T-cell (primary cell): ENCODE measurements at places on chromosomes 1 and 21.

DNA sequence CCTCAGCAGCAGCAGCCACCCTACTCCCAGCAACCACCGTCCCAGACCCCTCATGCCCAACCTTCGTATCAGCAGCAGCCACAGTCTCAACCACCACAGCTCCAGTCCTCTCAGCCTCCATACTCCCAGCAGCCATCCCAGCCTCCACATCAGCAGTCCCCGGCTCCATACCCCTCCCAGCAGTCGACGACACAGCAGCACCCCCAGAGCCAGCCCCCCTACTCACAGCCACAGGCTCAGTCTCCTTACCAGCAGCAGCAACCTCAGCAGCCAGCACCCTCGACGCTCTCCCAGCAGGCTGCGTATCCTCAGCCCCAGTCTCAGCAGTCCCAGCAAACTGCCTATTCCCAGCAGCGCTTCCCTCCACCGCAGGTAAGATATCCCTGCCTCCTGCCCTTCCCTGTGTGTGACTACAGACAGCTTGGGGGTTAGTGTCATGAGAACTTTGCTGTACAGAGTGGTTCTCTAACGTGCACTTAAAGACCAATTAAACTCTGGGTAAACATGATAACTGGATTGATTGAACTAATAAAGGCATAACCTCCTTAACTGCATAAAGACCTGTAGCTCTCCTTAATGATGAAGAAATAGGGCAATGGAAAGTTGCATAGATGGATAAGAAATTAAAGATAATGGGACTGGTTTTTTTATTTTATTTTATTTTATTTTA, 35.6 kb downstream of the ARID1A start:
- DNase-seq, result no peak

GRCh38 chr1:42430286-42431135, 25.3 kb downstream of the ZMYND12 start:
- no peak for DNase-seq

DNA sequence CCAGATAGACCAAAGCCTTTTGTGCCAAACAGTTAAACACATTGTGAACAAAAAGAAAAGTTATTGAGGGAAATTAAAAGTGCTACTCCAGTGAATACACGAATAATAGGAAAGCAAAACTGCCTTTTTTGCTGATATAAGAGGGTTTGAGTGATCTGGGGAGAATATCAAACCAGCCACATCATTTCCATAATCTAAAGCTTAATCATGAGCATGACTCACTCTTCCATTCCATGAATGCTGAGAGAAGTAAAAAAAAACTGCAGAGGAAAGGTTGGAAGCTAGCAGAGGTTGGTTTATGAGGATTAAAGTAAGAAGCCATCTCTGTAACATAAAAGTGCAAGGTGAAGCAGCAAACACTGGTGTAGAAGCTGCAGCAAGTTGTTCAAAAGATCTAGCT, 350.6 kb upstream of the NCAM2 start:
- no peak for DNase-seq

- DNase-seq, result no peak
Observed at GRCh38 chr1:9909234-9910046, 629 bp downstream of the CTNNBIP1 start.

GRCh38 chr1:192147696-192148095, 10.6 kb upstream of the RGS18 start:
- DNase-seq, result no peak

DNA sequence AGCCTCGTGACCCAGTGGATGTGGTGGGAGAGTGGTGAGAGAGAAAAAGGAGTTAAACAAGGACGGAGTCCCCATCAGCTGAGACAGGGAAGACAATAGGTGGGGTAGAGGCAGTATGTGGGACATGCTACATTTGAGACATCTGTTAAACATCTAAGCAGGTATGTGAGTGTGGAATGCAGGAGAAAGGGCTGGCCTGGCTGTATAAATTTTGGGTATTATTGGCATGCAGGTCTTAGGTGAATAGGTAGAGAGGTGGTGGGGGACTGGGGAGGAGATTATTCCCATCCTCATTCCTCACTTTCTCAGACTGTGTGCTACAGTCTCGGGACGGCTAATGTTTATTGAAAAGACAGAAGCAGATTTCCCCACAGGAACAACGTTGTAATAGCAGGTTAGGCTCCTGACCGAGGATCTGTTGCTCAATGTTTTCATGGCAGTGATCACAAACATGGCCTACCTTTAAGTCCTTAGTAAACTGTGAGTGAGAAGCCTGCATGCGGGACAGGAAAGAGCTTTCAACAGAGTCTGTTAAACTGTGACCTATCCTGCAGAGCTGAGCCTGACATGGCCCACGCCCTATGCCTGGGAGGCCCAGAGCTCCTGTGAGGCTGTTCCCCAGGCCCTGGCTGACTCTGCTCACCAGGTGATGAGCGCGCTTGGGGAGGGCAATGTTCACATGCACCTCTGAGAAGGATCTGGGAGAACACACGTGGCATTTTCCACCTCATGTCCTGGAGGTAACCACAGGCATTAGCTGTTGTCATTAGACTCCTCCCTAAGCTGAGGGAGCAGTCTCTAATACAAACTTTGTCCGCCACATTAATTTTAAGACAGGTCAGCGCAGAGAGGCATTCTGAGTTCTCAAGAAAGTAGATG, 16.5 kb downstream of the VSIG8 start:
- DNase-seq, result no peak

- DNase-seq, result no peak
Observed at GRCh38 chr1:156856282-156856785, 2.6 kb downstream of the INSRR start.
